ENCODE measurements at places on chromosomes 7 and 10.
A peak's percentile ranks its signal among the peaks of the same experiment; 100 is the strongest.

DNA sequence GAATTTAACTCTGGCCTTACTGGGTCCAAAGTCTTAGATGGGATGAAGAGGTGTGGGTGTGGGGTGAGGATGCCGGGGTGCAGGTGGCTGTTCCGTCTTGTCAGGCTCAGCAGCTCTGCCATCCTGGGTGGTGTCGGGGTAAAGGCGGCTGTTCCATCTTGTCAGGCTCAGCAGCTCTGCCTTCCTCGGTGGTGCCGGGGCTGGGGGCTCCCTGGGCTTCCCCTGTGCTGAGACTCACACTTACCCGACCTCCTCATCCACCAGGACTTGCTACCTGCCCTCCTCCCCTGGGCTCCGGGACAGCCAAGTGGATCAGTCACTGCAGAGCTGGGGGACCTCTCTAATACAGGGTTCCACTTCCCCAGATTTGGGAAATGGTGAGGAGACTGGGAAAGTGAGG lies 244.3 kb upstream of the SHH start:
- no peak for DNase-seq

- no peak for DNase-seq
These were observed 56.3 kb downstream of the ARID5B start for GRCh38 chr10:61957806-61958205.

- DNase-seq = no peak
These were observed 87.0 kb downstream of the NEUROD6 start for GRCh38 chr7:31253532-31253931.

DNA sequence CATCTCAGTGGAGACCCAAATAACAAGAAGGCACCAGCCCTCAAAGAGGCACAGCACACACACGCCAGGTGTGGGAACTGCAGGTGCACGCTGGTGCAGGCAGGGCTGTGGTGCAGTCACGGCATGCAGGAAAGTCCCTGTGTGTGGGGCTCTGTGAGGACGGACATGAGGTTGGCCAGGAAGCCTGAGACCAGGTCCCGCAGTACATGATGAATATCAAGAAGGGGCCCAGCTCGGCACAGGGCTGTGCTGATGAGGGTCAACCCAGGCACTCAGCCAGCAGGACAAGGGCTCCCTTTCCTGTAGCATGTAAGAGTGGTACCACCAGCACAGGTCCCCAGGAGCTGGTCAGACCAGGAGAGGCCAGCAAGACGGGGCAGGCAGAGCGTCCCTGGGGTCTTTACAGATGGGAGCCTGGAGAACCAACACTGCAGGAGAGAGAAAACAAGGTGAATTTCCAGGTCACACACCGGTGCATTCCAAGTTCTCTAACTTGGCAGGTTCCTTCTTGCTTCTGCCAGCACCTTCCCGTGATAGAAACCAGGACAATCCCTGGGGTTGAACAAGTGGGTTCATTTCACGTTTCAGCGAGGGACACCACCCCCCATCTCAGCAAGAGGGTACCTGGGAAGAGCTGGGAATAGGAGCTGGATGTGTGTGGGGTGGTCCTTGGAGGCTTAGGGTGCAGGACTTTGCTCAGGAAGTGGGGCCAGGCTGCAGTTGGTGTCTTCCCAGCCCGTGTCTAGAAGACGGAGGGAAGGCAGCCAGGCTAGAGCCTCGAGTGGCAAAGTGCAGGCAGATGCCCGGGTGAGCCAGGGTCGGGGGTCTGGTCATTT lies 244.8 kb upstream of the TCERG1L start:
- no peak for DNase-seq

DNA sequence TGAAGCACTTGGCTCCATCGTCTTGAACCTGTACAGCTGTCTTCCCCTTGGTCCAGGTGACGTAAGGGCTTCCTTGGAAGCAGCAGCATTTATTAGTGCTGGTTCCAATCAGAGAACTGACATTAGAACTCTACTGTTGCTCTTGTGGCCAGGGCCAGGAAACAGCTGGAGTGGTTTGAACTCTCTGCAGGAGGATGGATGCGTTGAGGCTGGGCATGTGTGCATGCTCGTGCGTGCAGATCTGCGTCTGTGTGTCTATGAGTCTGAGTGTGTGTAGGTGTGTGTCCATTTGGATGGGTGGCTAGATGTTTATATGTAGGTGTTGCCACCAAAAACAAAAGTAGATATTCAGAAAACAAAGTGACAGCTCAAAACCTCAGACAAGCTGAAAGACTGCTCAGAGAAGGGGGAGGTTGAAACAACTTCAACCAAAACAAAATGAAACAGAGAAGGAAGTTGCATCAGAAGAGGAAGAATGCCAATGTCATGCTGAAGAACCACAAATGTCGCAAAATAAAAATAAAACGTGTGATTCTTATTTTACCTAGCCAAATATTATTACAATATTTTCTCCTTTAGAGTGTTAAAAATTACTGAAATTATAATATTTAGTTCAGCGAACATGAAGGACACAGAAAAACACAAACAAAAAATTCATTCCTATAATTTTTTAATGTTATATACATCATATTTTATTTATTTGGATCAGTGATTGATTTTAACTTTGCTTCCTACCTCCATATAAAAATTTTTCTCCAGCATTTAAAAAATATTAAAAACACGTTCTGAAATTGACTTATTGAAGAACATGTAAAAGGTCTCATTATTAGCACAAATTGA lies 96.1 kb upstream of the MKLN1 start:
- DNase-seq = peak; percentile 27

GRCh38 chr10:99555825-99556523 lies 23.2 kb downstream of the NKX2-3 start:
- no peak for DNase-seq

DNA sequence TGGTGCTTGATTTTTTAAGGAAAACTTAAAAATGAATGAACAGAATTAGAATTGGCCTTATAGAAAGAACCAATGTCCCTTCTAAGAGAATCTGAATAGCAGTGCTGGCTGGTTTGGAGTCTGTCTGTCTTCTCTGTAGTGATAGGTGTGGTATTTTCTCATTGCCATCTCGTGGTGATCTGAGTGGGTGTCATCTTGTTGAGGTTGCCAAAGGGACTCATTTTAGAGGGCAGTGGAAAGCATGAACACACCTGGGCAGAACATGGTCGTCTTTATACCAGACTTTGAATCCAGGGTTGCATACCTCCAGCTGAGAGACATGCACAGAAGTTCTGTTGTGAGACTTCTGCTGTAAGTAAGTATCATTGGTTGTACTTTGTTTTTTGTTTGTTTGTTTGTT lies 15.8 kb downstream of the CUL1 start:
- no peak for DNase-seq
